NCI-H1105 (cell line): ENCODE measurements at places on chromosomes 7 and 10.
A peak's percentile ranks its signal among the peaks of the same experiment; 100 is the strongest.

GRCh38 chr10:20920061-20920460, 22.9 kb upstream of the NEBL start:
- DNase-seq, result no peak

- no peak for DNase-seq
These were observed 302.6 kb upstream of the LYZL1 start for GRCh38 chr10:28986117-28986792.

GRCh38 chr7:135195968-135196629, 15.2 kb downstream of the WDR91 start:
- no peak for DNase-seq

GRCh38 chr10:3948843-3949242, 163.8 kb upstream of the KLF6 start:
- no peak for DNase-seq

- DNase-seq, result no peak
These were observed 87.0 kb downstream of the IPMK start for GRCh38 chr10:58180666-58181065.

GRCh38 chr7:105188201-105188600, 174.2 kb downstream of the KMT2E start:
- DNase-seq, result no peak

DNA sequence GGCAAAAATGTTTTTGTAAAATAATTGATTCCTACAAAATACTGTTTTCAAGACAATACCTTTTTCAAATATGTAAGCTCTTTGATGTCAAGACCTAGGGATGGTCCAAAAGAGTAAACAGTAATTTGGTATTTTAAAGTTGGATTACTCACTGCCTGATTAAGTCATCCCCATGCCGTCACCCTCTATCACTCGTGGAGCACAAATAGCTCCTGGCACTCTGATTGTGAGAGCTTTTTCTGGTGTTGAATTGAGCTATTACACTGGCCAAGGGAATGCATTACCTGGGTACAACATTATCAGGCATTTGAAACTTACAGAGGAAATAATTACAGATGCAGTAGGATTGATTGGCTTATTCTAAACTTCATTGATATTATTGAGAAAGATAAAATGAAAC, 231.9 kb upstream of the GRM3 start:
- DNase-seq, result no peak

DNA sequence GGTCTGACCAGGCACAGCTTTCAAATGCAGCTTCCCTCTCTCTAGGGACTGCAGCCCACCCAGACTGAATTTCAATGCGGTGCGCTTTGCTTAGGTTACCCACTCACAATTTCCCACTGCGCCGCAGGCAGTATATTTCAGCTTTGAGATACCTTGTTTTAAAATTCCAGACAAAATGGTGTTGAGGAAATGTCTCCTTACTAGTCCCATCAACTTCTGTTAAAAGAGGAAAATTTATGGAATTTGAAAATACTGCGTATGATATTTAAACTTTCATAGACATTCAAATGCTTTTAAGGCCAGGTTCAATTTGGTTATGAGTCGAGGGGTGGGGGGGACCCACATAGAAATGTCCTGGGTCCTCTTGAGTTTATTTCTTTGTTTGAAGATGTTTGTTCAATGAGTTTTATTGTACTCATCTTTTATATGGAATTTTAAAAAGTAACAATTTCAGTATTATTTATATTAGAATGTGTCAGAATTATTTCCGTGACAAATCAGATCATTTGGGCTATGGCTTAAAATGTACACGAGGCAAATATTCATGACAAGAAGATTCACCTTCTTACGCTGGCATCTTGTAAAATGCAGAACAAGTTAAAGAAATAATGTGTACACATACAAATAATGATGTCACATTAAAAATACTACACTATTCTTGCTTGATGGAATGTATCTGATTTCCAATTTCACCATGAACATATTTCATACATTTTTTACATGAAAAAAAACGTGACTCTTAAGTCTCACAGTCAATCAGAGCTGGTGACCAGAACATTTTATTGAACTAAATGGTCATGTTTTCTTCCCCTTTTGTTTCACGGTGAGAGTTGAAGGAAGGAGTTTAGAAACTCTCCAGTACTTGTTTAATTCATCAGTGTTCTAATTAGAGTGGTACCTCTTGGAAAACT, 1.3 kb downstream of the IKZF1 start:
- DNase-seq, result no peak

DNA sequence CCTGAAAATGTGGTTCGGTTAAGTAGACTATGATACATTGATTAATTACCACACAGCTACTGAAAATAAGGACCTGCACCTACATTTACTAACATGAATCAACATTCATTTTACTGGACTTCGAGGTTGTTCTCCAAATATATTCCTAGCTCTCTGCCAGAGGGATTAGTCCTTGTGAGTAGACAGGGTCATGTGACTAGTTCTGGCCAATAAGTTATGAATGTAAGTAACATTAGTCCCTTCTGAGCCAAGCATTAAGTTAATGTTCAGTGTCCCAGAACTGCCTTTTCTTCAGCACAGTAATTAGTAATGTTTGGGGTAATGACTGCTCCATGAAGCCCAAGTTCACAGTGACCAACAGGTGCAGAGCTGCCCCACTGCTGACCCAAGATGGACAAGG, 9.2 kb downstream of the ITIH5 start:
- DNase-seq, result no peak

DNA sequence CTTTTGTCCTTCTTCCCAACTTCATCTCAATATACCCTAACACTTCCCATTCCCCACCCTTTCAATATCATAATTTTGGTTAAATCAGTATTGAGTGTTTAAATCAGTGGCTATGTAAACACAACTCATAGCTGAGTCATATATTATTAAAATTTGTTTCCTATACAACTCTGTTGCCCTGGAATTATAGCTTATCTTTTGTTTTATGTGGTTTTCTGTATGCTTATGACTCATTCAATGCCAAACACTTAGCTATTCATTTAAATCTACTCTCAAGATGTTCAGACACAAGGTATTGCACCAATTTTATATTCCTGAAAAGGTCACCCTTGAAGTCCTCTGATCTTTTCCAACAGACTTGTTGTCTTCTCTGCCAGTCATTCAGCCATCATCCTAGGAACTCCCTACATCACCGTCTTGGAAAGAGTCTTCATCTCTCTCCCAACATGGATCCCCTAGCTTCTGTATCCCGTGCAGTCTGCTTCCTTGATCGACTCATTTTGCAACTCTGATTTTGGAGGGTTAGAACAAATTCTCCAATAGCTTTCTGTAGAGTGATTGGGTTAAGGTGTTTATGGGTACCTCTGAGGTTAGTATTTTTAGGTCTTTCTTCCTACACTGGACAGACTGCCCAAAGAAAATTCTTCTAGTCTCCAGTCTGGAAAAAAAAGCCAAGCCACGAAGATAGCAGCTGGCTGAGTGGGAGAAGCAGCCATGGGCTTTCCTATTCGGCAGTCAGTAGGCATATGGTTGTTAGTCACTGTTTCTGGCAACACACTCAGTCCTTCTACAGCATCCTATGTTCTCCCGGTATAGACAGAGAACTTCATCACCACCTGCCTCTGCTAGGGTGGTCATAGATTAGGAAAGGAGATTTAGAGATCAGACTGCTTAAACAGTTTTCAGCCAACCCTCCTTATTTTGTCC, 102.1 kb downstream of the CRPPA start:
- no peak for DNase-seq

DNA sequence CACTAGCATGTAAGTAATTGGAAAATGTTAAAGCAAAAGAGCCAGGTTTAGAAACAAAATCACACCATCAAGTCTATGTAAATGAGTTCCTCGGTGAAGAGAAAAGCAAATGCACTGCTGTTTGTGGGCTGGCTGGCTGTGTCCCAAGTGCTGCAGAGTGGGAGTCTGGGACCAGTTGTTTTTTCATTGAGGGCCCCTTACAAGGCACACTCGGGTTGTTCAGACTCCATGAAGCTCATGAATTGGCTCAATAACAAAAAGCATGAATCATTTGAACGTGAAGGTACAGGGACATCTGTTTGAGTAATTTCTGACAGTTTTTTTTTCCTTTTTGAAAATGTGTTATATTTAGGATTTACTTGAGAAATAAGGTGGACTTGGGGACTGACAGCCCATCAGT, 28.0 kb downstream of the GRK5 start:
- DNase-seq, result no peak

GRCh38 chr10:61898435-61898778, 3.1 kb upstream of the ARID5B start:
- DNase-seq, result no peak

DNA sequence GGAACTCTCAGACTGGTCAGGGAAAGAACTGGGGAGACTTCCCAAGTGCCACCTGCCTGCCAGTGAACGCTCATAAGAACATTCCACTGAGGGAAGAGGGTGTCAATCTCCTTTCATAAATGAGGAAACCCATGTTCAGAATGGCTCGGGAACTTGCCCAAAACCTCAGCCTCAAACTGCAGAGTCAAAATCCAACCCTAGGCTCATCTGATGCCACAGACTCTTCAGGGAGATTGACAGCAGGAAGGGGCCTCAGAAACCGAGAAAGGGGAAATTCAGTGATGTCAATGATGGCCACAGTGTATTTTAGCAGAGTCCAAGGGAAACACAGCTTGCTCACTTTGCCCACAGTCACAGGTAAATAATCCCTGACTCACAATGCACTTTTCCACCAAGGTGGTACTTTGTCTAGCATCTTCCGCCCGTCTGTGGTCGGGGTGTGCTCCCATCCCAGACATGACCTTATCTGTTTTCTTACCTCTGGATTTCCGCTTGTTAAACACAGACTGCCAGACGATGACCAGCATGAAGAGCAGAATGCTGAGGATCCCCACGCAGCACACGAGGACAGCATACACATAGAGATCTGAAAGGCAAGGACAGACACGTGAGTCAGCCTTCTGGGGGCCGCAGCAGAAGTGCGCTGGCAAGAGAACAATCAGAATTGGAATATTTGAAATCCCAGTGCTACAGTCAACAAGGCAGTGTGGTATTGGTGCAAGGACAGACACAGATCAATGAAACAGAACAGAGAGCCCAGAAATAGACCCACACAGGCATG, 38.4 kb downstream of the VSTM4 start:
- DNase-seq, result no peak

GRCh38 chr7:38831259-38831996, 77.6 kb downstream of the VPS41 start:
- DNase-seq, result no peak

DNA sequence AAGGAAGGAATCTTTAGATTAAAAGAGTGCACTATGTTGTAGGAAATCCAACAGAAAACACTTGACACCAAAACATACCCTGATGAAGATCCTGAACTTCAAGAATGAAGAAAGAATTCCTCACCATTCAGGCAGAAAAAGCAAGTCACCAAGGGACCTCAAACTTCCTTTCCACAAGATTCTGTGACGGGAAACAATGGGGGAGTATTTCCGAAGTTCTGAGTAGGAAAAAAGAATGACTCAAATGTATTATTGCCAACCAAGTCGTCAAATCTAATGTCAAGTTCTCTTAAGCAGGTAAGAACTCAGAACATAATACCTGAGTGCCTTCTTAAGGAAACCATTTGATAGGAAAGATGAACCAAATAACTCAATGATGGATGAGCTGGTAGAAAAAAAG, 44.7 kb upstream of the MTURN start:
- no peak for DNase-seq

- no peak for DNase-seq
These were observed 8.8 kb downstream of the ACADSB start for GRCh38 chr10:123017421-123018165.

- DNase-seq, result no peak
These were observed 144.9 kb upstream of the MTPN start for GRCh38 chr7:136122026-136122425.

DNA sequence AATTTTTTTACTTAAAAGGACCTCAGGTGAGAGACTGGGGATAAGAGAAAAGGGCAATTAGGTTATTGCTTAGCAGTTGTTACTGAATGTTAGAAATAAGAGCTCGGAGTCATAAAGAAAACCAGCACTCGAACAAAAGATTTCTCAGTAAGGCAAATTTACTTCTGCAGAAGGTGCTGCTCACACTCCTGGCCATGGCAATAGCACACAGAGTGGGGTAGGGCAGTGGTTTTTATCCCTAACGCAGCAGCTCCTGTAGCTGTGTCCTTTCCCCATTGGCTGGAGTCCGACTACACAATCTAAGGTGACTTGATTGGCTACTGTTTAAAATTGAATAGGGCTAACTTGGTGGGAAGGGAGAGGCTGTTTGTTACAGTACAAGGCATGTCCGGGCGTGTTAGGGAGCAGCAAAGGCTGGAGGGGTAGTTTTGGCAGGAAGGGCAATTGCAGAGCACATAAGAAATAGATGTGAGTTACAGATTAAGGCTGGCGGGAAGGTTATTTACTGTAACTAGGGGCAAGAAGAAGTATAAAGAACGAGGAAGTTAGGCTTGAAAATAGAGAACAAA, 112.1 kb downstream of the AKR1D1 start:
- no peak for DNase-seq

GRCh38 chr10:126525326-126525725, 137.0 kb upstream of the ADAM12 start:
- no peak for DNase-seq

DNA sequence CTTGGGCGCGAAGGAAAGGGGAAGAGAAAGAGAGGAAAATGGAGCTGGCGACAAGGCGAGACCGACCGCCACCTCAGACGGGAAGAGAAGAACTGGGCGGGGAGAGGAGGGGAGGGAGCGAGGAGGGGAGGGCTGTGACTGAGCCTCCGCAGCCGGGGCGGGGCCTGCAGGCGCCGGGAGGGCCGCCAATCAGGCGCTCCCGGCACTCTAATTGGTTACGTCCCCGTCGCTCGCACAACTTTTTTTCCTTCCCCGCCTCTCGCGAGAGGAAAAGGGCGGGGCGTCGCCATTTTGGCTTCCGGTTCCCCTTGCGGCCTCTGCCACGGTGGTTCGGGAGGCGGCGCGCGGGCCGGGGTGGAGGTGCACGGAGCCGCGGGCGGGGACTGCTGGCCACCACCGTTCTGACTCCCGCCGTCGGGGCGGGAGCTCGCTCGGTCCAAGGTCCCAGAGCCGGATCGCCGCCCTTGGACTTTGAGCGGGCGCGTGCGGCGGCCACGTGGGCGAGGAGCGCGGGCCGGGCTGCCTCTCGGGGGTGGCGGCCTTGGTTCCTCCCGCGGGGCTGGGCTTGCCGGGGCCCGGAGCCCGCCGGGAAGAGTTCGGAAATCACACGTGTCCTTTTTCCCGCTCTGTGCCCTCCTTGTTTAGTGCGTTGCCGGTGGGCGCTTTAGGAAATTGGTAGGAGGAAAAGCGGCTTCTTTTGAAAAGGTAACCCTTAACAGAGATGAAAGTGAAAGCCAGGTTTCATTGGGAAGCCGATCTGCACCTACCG, at the start of gene GDI2:
TSS of gene GDI2 (minus strand) at position 94 of the 769 bp plus-strand sequence. CDS start 176 bp downstream, outside the sequence.
- peak; percentile 83 for DNase-seq

- DNase-seq, result no peak
These were observed 11.5 kb upstream of the PLAU start for GRCh38 chr10:73899423-73899822.

DNA sequence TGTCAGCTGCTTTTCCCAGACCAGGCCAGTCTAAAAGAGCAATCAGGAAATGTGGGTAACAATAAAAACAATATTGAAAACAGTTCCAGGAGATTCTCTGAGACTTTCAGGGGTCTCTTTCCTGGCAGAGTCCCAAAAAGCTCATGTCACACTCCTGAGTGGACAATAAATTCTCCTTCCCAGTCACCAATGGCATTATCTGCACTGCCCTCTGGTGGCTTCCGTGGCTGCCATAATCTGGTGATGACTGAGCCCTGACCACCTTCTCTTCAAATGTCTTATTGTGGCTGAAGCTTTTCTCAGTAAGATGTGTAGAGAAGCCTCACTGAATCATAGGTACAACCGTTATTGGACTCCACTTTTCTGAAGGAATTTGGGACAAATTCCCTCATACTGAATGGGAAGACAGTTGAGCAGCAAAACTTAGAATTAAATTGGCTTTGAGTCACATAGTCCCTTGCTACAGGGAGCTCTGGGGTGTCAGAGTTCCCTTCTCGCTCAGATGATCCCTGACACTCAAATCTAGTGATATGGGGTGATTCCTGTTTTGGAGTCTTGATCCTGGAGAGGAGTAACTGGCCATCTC, 24.4 kb upstream of the ASAH2 start:
- no peak for DNase-seq
